ENCODE measurements at places on chromosomes 1 and 21. TPM values are rescaled to one million over a fixed set of nuclear protein-coding genes. Genes with fewer than 3 reads are reported as not detected.
A peak's percentile ranks its signal among the peaks of the same experiment; 100 is the strongest.

DNA sequence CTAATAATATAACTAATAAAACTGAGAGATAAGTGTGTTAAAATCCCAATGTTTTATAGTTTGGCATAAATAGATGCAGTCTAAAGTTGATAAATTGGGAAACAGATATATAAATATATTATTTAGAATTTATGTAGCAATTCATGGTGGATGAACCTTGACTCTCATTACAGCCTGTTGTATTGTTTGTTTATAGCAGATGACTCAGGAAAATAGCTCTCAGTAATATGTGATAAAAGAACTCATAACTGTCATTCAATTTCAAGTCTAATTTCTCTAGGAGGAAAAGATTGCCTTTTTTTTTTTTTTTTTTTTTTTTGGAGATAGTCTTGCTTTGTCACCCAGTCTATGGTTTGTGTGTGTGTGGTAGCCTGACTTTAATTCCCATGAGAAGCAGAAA is 603.2 kb upstream of the PKN2 start:
- no peak for DNase-seq

GRCh38 chr1:176193023-176193422 is 14.1 kb downstream of the COP1 start:
- DNase-seq = no peak

- peak; percentile 86 for DNase-seq
Measured at GRCh38 chr1:151992303-151993083, 1.2 kb downstream of the S100A10 start.

DNA sequence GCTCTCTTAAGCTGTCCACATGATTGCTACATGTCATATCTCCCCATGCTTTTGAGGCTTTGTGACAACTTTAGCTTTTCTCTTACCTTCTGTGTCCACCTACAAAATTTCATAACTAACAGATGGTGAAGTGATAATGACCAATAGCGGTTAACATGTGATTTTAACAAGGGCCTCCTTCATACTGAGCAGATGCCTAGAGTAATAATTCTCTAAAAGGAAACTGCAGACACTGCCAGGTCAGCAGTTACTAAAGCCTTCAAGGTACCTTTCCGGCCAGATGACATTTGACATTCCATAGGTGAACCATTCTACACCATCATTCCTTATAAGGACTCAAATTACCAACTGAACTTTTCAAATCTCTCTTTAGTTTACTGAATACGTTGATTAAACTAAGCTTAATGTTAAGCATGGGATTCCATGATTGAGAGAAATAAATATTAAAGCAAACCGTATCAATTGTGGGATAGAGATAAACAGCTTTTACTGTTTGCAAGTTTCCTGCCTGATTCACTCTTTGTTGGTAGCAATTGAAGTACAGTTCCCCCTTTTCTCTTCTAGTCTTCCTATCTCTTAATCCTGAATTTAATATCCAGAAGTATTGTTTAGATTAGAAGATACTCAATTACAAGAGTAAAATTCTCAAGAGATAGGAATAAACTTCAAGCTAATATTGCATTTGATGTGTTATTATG is 205.1 kb downstream of the PLA2G4A start:
- DNase-seq = no peak

- no peak for DNase-seq
Measured at GRCh38 chr1:30907481-30908315, 860 bp downstream of the SDC3 start.

DNA sequence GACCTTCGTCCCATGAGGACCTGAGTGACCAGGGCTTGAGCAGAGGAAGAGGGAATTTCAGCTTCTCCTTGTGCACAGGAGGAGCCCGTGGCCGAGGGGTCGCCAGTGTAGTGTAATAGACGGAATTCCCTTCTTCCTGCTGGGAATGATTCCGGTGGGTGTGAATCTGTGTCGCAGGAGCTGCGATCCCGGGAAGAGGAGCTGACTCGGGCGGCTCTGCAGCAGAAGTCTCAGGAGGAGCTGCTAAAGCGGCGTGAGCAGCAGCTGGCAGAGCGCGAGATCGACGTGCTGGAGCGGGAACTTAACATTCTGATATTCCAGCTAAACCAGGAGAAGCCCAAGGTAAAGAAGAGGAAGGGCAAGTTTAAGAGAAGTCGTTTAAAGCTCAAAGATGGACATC is 34.4 kb downstream of the MAP3K21 start:
- no peak for DNase-seq

DNA sequence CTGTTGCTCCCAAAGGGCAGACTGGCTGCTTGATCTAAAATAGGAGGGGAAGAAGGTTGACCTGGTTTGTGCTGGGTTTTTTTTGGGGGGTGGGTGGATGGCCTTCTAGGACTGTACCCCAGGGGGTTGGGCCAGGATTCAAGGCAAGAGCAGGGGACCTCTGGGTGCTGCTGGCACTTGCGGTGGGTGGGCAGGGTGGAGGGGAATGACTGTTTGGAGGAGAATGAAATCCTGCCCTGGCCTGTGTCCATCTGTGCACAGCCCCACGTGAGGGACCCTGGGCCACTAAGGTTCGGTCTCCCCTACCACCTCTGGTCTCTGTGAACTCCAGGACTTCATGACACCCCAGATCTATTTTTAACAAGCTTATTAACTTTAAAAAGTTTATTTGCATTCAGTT is 414.2 kb downstream of the PTPRU start:
- no peak for DNase-seq

- DNase-seq = no peak
Measured at GRCh38 chr21:33899199-33899598, 16.4 kb downstream of the ATP5PO start.

APOBEC4 gene
- total RNA-seq = not detected

HAO2 gene
- total RNA-seq = not detected

ADAMTS1 gene
- 60.7 TPM for total RNA-seq

ALG6 gene
- total RNA-seq = 4.3 TPM

PDXK gene
- total RNA-seq = 79.7 TPM

TIAM1 gene
- total RNA-seq = 1.0 TPM

GJA4 gene
- total RNA-seq = 63.0 TPM

RHOU gene
- 2.1 TPM for total RNA-seq

All from heart left ventricle (tissue), 16 donors.